EH (cell line): ENCODE measurements at places on chromosomes 7 and 10.

GRCh38 chr7:142587578-142588191, 161.6 kb upstream of the PRSS1 start:
- DNase-seq: peak; percentile 82

GRCh38 chr10:24008164-24009091, 200.5 kb upstream of the KIAA1217 start:
- DNase-seq: no peak

GRCh38 chr7:23058408-23059096, 44.6 kb upstream of the HYCC1 start:
- peak; percentile 44 for DNase-seq

GRCh38 chr10:62045765-62046521, 144.4 kb downstream of the ARID5B start:
- DNase-seq: peak; percentile 99

- no peak for DNase-seq
Measured at GRCh38 chr10:108410236-108410635, 1245.7 kb upstream of the SORCS1 start.

- no peak for DNase-seq
Measured at GRCh38 chr10:44619521-44619920, 234.6 kb upstream of the CXCL12 start.

- DNase-seq: no peak
Measured at GRCh38 chr10:9834434-9834833, 1183.2 kb upstream of the CELF2 start.

- peak; percentile 73 for DNase-seq
Measured at GRCh38 chr10:109852475-109853037, 70.8 kb downstream of the XPNPEP1 start.

- DNase-seq: no peak
Measured at GRCh38 chr7:5442757-5443305, 19.2 kb upstream of the TNRC18 start.

- DNase-seq: no peak
Measured at GRCh38 chr10:44982114-44982460, 3.5 kb upstream of the DEPP1 start.

GRCh38 chr7:155625557-155625956, 18.9 kb upstream of the RBM33 start:
- no peak for DNase-seq

- no peak for DNase-seq
Measured at GRCh38 chr7:14626076-14626475, 276.5 kb downstream of the DGKB start.

DNA sequence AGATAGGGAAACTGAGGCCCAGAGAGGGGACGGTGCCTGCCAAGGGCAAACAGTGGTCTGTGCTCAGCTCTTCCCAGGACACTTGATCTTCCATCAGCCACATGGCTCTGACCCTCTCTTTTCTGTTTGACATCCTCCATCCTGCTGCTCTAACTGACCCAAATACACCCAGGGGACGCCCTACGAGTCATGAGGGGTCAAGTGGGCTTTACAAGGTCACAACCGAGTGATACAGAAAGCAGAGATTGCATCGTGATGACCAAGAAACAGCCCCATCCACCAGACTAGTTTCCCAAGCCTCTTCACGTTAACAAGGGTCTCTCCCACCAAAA, 131.2 kb upstream of the UNC5B start:
- DNase-seq: no peak

- peak; percentile 27 for DNase-seq
Measured at GRCh38 chr7:147578196-147578595, 1012.4 kb upstream of the C7orf33 start.

- no peak for DNase-seq
Measured at GRCh38 chr10:58019863-58020537, 247.7 kb downstream of the IPMK start.

GRCh38 chr10:14171336-14171735, 159.4 kb downstream of the FRMD4A start:
- DNase-seq: no peak

- DNase-seq: peak; percentile 97
Measured at GRCh38 chr10:88095223-88095721, 231.8 kb downstream of the PTEN start.

DNA sequence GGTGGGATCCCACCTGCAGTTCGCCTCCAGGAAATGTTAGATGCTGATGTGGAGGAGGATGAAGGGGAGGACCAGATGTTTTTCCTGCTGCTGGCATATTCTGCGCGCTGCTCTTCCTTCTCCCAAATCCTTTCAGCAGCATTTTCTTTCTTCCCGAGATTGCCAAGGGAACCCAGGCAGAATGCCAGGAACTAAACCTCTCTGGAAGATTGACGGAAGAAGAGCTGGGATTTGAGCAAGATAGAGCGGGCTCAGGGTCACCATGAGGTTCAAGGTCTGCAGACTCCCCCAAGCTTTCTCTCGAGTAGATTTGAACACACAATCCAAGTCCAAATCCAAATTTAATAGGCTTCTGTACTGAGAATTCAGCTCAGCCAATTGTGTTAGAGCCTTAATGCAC, 345.2 kb upstream of the C7orf33 start:
- DNase-seq: no peak

- no peak for DNase-seq
Measured at GRCh38 chr7:68258609-68259008, 1262.0 kb downstream of the TYW1 start.
